ENCODE measurements at places on chromosomes 2 and 18.

DNA sequence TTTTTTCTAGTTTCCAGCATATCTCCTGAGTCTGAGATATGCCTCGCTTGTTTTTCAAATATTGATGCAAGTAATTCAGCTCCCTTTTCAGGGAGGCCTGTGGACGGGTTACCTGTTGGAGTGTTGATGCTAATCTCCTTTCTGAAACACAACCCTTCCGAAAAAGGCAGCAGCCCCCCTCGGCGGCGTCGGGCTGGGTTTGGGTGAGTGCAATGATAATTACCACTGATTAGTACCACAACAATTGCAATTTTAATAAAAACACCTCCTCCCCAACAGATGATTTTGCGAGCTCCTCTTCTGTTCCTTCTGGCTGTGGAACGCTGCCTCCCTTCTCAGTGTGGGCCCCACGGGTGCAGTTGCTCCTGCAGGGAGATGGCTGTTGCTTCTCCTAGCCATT is 66.3 kb downstream of the PTGR3 start:
- DNase-seq, result no peak

DNA sequence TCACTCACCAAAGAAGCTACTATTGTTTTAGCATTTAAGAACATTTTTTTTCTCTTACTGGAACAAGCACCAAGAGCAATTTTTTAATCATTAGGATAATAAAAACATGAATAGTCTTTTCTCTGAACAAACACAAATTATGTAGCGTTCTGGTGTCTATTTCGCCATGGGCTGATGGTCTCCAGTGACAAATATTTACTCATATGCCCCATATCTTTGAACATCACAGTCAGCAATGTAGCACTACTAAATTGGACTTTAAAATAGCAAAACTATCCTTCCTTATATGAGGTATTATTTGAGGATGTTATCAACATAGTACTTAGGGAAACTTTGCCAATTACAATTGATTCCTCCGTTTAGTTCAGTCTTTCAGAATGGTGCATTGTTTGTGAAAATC is 1326.0 kb upstream of the ZEB2 start:
- no peak for DNase-seq

GRCh38 chr18:33923980-33924379 is 300.7 kb downstream of the NOL4 start:
- no peak for DNase-seq

DNA sequence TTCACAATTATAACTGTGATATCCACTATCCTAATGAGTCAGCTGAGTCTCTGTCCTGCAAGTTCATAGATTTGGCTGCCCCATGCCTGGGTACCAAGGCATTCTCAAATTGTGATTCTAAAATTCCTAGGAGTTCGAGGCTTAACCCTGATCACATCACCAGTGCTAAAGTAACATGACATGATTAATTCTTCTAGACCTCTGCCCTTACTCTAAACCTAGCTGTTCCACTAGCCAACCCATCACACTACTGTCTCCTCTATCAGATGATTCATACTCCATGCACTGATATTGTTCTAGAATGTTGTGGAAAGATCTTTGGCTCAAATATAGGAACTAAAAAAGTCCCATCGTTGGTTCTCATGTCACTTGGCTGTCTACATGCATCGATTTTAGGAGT is 487.6 kb downstream of the PIK3C3 start:
- DNase-seq, result no peak

- no peak for DNase-seq
These were observed 44.3 kb downstream of the ST3GAL5 start for GRCh38 chr2:85844486-85844885.

DNA sequence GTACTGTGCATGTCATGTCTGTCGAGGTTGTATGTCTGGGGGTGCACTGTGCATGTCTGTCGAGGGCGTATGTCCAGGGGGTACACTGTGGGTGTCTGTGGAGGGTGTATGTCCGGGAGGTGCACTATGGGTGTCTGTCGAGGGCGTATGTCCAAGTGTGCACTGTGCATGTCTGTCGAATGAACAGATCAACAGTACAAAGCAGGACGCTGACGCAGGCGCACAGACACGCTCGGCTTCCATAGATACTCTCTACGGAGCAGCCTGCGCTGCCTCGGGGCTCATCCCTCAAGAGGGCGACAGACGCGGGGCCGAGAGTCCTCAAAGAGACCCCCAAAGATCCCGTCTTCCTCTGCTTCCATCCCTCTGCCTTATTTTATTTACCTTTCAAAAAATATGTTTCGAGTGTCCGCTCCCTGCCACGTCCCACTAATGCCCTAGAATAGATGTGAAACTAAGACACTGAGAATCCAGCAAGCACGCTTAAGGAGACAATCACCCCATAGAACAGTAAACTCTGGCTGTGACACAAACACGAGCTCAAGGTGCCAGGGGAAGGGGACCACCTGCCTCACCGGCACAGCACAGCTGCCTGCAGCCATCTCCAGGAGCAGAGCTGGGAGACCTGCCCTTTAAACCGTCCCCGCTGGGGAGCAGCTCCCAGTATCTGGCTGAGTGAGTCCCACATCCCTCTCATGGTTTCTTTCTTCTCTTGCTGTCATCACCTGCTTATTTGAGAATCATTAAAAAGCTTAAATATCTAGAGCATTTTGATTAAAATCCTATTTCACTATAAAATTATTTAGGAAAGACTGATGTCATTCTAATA is 250.5 kb upstream of the MYT1L start:
- DNase-seq, result no peak

DNA sequence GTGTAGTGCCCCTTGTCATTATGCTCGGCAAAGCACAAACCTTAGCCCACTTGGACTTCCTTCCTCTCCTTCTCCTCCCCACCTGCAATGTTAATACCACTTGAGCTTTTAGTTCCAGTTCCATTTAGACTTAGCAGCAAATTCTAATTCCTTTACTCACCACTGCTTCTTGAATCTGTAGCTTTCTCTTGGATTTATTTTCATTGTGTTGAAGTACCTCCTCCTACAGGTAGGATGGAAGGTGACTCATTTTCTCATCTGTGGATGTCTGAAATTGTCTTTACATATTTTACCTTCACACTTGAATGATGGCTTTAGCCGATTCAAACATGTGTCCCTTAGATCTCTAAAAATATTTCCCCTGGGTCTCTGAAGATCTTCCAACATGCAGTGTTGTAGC is 32.8 kb upstream of the BIN1 start:
- DNase-seq, result no peak

DNA sequence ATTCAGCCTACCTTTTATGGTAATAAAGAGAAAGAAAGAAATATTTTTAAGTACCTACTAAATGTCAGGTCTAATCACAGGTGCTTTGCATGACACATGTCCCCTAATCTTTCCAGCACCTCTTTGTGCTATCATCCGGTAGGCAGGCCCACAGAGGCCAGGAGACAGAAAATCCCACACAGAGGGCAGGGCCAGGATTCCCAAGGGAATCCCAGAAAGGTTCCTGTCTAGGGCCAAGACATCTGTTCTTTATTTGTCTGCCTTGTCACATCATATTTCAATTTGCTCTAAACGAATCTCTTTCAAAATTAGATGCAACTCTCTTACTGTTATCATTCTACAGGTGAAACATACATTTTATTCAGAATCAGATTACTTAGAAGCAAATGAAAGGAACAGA is 676.1 kb upstream of the GYPC start:
- DNase-seq, result no peak

DNA sequence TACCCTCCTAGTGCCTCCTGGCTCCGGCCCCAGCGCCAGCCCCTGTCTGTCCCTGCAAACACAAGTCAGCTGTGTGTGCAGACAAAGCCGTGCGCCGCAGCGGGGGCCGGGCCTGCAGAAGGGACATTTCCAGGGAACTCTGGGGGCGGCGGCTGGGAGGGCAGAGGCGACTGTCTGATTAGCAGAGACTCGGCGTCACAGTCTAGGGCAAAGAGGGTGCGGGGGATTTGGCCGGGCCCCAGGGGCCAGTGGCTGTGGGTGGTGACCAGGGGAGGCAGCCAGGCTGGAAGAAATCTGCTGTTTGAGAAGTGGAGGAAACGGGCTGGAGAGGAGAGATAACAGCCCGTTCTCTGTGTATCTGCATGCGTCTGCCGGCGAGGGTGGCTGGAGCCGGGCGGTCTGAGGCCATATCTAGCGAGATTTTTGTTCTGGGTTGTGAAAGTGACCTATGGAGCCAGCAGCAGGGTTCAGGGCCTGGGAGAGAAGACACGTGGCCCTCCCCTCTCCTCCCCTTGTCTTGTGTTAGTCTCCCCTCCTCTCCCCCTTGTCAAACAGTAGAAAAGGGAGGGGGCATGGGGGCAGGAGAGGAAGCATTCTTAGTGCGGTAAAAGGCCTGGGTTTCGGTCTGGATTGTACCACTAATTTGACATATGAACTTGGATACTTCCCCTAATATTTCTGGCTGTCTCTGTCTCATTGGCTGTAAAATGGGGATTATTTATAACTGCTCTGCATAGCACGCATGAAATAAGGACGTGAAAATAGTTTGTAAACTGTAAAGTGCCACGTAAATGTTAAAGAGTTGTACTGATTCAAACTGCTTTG is 169.4 kb downstream of the SMAD7 start:
- no peak for DNase-seq

- no peak for DNase-seq
These were observed 115.5 kb upstream of the TMEM18 start for GRCh38 chr2:792687-793086.

- no peak for DNase-seq
These were observed 13.4 kb downstream of the NOP58 start for GRCh38 chr2:202278944-202279343.

- DNase-seq, result no peak
These were observed 34.2 kb downstream of the ABCA12 start for GRCh38 chr2:215104226-215104625.

DNA sequence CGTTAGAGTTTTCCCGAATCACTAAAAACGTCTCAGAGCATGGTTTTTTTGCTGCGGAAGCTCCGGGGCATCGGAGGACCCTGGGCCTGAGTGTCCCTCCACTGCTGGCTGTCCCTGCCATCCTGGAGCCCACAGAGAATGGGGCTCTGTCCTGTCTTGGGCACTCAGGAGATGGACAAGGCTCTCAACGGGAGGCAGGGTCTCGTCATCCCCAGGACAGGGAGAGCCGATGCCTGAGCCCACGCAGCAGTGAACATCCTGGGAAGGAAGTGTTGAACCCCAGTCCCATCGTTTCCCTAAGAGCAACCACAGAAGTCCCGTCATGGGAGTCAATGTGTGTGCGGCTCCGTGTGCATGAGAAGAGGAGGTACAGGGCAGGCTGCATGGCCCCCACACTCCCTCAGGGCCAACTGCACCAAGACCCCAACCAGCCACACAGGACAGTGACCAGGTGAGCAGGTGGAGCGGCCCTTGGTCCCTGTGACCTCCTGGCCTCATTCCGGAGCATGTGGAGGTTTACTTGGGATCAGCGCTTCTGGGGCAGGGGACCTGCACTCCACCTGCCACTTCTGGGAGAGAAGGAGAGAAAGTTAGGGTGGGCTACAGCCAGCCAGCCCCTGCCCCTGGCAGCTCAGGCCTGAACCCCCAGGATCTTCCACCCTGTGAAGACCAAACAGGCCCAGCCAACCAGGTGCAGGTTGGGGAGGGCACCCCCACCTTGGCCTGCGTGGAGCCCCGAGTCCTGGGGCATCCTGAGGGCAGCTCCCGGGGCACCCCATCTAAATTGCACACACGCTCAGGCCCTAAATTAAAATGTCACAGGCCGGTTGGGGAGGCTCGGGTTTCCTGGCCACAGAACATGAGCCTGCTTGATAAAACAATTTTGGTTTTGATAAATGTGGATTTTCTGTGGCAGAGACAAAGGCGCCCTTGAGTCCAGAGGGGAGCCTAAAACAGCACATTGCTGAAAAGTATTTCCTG is 3.1 kb upstream of the SNED1 start:
- no peak for DNase-seq

DNA sequence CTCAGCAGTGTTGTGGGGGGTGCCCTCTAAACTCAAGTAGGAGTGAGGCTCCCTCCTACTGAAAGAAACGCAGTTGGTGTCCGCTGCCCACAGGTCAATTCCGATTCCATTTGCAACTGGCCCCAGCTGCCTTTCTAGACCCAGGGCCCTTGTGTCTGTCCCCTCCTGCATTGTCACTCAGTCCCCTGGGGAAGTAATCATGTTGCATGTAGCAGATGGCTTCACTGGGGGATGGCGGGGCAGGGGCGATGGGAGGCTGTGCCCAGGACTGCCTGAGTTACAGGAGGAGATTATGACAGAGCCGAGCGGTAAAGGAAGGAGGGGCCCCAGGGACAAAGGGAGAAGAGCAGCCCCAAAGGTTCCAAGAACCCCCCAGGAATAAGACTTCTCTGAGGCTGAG is 62.5 kb upstream of the SH3RF3 start:
- no peak for DNase-seq

DNA sequence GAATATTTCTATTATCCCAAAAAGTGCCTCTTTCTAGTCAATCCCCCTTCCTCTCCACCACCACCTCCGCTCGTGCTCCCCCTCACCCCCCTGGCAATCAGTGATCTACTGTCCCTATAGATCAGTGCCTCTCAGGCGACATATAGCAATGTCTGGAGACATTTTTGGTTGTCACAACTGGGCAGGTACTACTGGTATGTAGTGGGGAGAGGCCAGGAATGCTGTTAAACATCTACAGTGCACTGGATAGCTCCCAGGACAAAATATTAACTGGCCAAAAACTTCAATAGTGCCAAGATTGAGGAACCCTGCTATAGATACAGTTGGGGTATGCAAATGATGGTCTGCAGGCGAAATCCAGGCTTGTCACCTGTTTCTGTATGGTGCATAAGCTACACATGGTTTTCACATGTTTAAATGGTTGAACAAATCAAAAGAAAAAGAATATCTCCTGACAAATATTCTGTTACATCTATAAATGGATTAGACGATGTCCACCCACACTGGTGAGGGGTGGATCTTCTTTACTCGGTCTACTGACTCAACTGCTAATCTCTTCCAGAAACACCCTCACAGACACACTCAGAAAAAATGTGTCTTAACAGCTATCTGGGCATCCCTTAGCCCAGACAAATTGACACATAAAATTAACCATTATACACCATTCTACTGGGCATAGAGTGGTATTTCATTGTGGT is 25.5 kb downstream of the DPYSL5 start:
- DNase-seq, result no peak

GRCh38 chr18:28581521-28582071 is 404.7 kb upstream of the CDH2 start:
- no peak for DNase-seq

DNA sequence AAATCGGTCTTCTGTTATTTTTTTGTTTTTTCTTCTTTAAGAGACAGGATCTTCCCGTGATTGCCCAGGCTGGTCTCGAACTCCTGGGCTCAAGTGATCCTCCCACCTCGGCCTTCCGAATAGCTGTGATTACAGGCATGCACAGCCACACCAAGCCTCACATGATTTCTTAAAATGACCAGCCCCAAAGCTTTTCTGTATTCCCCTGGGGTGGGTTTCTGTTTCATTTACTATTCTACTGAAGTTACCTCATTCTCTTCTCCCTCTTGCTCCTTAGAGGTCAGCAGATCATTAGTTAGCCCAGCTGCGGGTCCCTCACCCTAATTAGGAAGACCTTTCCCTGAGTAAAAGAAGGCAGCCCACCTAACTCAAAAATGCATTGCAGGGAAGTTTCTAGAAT is 27.6 kb downstream of the SLC1A4 start:
- DNase-seq, result no peak

GRCh38 chr2:236262238-236262637 is 2.0 kb downstream of the ASB18 start:
- DNase-seq, result no peak
